Stimulated activated CD4-positive, alpha-beta T cell treated with anti-CD3 and anti-CD28 coated beads, Interleukin-15, amount 100 ng/mL, for 1 hour (primary cell): ENCODE measurements at places on chromosomes 3 and 15.

DNA sequence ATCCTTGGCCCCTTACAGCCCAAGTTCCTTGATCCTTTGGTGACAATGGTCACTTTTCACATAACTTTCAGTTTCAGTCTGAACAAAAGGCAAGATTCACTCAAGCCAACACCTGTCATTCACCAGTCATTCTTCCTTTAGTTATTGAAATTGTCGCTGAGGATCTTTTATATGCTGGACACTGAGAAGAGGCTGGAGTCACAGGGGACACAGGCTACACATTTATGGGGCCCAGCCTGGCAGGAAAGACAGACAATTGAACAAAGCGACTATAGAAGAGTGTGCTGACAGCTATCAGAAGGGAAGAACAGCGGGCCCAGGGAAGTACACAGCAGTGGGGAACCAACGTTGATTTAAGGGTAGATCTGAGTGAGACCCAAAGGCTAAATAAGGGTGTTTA, 69.8 kb upstream of the PROK2 start:
- DNase-seq: no peak

DNA sequence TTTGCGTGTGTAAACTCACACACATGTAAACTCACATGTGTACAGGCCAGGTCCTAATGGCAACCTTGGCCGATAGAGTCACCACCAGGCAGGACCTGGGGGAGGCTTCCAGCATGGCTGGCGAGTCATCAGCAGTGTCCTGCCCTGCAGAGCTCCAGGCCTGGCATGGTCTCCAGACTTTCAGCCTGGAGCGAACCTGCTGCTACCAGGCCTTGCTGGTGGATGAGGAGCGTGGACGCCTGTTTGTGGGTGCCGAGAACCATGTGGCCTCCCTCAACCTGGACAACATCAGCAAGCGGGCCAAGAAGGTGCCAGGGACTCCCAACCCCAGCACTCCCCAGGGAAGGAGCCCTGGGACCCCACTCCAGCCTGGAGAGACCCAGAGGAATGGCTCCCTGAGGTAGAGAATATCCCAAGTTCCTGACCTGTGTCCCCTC, 1.0 kb downstream of the SEMA3B start:
- no peak for DNase-seq

DNA sequence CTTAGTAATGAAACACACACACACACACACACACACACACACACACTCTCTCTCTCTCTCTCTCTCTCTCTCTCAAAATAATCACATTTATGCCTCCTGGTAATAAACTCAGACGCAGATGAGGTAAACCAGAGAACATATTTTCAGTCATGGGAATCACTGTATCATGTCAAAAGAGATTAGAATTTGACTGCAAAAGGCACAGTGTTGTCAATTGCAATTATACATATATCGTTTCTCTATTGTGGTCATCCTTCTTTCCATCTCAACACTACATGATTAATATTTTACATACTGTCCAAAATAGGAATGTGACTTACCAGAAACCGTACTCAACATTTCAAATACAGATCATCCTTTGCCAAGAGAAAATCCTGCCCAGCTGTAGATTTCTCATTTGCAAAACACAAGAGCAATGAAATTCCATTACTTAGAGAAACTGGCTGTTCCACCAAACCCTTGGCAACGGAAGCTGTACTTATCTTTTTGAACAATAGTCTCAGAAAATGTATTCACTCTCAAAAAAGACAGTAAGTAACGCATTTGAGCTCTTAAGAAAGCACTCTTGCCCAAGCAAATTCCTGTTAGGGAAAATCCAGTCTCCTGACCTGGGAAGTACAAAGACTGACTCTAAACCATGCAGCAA, 24.3 kb downstream of the PDZRN3 start:
- DNase-seq: no peak

DNA sequence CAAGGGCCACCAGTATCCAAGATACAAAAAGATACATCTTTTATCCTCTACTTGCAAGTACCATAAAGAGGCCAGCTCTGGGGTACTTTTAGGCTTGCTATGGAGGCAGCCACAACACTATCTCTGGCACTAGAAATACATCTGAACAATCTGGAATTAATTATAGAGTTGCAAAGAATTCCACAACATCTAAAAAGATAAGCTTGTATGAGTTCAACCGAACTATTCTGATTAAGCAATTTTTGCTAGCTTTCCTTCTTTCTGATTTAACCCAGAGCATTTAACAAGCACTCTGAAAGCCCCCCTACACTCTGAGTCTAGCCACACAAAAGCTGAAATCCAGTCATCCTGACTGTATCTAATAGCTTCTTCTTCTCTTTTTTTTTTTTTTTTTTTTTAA, 95.4 kb downstream of the FRMD5 start:
- DNase-seq: no peak

- no peak for DNase-seq
Measured at GRCh38 chr3:49842843-49843517, 13.4 kb downstream of the TRAIP start.

- no peak for DNase-seq
Measured at GRCh38 chr3:16496408-16497222, 16.9 kb downstream of the RFTN1 start.

DNA sequence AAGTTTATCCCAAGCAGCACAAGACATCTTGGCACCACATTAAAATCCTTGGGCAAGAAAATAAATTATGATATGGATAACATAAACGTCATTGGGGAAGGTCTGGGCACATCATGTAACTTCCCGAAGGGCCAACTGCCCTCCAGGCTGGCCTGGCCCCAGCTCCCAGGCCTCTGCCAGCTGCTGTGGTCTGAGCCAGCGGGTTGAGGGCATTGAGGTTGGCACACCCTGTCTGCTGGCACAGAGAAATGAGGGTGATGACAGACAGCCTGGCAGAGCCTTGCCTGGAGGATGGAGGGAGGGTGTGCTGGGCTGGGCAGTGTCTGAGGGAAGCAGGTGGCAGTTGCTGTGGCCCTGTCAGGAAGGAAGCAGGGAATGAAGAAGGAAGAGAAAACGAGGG, 3.3 kb upstream of the RBSN start:
- no peak for DNase-seq

GRCh38 chr15:35394416-35394815, 151.5 kb downstream of the DPH6 start:
- no peak for DNase-seq

DNA sequence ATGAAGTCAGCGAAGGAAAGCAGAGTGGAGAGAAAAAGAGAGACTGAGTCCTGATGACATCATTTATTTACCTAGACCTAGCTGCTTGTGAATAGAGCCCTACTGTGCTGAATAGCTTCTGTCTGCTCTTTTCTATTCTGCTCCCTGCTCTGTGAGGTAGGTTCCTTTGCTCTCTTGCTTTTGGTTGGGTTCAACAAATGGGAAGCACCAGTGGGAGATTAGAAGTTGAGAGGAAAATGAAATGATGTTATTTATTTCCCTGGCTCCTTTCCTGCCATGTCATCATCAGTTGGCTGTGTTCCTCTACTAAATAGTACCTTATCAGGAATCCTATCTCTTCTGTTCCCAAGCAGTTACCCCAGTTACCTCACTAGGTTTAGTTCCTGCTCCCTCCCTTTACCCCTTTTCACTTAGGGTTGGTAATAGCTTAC, 23.5 kb downstream of the DTWD1 start:
- no peak for DNase-seq

GRCh38 chr3:152865668-152866245, 30.8 kb downstream of the P2RY1 start:
- no peak for DNase-seq

DNA sequence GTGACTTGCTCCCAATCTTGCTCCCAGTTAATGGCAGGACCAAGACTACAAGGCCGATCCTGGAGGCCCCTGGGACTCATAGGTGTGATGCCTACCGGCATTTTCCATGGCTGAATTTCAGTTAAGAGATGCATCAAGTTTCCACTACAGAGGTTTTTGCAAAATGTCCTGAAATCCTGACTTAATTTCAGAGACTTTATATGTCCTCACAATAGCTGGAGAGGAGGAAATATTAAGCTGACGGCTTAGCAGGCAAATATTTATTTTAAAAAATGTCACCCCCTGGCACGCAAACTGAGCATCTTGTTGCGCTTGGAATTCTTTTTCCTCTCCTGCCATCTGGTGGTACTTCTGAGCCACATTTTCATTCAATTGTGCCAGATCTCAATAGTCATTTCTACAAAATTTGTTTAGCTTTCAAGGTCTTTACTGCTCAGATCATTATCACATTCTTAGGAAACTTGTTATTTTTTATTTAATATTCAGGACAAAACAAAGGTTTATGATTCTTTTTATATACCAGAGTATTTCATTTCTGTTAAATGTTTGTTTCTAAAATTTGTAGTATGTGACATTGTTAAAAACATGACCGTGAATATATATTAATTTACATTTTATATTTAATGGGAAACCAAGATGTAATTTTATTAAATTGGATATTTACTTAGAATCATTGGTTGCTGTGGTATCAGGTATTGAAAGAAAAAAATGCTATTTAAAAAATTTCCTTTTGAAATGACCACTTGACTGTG, 189.2 kb upstream of the THRB start:
- DNase-seq: no peak

DNA sequence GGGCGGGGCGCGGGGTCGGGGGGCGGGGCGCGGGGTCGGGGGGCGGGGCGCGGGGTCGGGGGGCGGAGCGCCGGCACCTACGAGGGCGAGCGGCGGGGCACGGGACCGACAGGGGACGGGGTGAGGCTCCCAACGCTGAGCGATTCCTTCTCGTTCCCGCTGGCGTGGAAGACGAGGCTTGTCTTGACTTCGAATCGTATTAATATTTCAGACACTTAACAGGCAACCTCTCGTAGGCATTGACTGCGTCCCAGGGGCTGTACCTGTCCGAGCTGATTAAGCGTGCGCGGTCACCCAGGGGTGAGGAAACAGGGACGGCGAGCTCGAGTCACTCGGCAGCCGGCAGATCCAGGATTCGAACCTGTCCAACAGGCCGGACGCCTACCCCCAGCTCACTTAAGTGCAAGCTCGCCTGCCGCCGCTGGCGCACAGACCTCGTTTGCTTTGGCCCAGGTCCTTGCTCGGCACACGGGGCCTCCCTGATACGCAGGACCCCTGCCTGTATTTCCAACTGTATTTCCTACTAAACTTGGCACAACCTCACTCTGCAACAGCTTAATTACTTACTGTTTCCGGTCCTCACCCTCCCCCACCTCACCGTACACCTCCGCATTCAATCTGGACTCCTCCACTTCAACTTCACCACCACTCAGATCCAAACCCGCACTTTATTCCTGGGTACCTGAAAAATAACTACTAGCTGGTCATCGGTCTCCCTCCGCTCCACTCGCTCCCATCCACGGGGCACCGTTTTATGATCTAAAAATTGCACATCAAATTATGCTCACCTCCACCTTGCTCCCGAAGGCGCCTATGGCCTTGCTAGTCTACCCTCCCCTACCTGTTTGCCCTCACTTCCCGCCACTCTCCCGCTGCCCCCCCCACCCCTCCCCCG, 722 bp upstream of the ZXDC start:
- no peak for DNase-seq
